ENCODE measurements at places on chromosomes 13 and 19.

DNA sequence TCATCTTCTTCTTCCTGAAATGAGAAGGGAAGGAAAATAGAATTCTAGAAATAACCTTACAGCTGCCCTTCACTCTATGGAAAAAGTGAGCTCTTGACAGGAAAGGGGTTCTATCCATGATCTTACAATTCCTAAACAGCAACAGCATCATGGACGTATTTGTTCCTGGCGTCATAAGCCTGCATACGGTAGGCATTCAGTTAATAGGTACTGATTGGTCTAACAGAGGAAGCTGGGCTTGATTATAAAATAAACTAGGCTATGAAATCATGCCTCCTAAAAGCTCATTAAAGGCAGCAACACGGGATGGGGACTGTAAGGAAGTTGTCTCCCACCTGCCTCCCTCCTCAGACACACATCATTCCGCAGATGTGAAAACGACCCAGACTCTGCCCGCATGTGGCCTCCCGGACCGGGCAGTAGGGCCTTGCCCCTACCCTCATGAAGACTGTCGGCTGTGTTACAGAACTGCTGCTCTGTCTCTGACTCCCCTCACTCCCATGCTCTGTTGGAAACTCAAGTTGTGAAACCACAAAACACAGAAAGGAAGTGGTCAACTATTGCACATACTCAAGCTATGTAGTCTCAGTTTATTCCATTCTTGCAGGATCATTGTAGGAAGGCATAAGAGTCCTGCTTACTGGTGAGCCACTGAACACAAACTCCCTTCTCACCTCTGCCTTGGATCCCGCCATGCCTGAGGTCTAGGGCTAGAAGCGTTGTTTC is 129.8 kb downstream of the DLEU7 start:
- peak; percentile 96 for DNase-seq

DNA sequence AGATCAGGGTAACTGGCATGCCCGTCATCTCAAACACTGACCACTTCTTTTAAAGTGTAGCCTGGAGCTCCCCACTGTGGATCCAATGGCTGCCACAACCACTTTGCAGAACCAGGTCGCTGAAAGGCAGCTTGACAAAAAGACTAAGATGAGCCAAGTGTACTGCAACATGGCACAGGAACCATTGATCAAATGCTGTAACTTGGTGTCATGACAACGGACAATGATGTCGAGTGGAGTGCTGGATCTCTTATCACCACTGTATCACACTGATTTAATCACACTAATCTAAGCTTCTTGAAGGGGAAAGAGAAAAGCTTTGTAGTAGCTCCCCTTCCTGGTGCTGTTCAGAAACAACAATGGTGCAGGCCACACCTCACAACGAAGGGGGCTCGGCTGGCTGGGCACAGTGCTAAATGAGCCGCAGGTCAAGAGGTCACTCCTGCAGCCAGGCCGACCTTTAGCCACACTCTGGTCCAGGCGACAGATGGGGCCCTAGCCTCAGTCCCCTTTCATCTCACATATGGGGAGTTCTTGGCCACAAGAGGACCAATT is 2.2 kb upstream of the TNFRSF19 start:
- DNase-seq, result no peak

DNA sequence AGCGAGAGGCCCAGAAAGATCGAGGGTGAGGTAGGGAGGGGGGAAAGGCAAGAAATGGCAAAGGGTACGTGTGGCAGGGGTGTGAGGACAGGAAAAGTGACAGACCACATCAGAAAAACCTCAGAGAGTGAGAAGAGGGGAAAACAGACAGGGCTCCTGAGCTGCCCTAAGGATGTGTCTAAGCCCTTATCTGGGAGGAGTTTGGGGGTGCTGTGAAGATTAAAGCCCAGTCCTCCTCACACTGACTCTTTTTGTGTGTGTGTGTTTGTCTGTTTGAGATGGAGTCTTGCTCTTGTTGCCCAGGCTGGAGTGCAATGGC is 703 bp upstream of the PTH2 start:
- no peak for DNase-seq

DNA sequence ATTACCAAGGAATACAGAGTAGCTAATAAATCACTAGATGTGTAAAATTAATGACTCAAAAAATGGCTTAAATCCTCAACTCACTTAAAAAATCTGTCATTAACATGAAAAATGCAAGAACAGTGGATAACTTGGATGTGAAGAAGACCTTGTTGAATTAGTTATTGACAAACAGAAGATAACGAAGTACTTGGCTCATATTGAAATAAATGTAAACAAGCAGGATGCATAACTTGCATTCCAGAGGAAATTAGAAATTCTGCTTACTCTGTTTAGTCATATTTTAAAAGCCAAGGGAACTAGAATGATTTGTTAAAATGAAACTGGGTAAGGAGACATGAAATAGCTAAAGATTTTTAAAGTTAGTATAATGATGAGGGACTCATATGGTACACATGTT is 1812.2 kb downstream of the PCDH9 start:
- no peak for DNase-seq

DNA sequence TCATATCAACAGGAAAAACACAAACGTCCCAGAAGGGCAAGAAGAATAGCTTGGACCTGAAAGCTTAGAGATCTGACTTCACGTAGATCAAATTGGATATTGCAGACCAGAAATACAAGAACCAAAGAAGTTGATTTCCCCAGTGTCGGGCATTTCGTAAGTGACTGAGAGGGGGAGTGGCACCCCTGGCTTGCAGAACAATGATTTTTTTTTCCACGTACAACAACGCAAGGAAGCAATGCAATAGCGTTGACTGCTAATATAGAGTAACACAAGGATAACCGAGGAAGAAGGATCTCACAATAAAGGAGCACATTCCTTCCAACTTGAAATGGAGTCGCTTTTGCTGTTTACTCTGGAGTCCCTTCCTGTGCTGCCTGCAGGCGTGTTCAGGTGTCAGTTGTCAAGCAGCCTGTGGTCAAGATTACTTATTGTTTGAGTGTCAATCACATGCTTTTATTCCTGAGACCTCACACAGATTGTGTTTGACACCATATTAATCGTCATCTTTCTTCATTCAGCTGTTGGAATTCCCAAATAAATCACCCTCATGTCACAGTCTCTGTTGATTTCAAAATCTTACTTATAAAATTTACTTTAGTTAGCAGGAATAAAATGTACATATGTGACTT is 139.4 kb downstream of the FREM2 start:
- DNase-seq, result no peak

GRCh38 chr13:51728275-51728673 is 75.7 kb downstream of the DHRS12 start:
- no peak for DNase-seq

- DNase-seq, result no peak
Measured at GRCh38 chr13:49046519-49046918, 70.8 kb downstream of the FNDC3A start.

DNA sequence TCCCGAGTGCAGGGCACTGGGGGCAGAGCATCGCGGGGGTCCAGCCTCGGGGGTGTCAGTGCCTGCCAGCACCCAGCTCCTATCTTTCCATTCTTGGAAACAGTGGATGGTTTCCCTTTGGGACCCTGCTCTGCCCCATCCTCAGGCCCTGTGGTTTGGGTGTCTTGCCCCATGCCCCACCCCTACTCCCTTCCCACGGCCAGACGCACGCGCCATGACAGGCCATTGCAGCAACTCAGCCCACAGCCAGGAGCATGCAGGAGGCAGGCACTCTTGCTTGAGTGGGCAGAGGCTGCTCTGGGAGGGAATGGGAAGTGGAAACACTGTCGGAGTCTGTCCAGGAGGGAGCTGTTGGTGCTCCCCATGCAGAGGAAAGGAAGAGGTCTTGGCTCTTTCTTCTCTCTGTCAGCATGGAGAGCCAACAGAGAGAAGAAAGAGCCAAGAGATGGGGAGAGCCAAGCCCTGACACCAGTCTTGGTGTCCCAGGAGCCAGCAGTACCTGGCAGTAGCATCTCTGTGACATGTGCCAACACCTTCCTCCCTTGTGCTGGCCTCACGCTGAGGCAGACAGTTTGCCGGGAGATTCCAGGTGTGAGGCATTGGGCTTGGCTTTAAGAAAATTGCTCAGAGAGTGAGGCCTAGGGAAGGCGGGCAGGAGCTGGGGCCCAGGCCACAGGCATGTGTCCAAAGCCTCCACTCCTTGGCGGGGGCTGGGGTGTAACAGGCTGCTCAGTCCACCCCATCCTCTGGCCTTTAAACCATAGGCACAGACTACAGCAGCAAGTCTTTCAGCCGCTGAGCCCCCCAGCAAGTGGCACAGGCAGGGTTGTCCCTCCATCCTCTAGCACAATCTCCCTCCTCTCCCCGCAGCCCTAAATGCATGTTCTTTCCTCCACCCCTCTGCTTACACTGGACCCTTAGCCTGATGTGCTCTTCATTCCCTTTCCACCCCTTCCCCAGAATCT is 86.7 kb upstream of the UQCRFS1 start:
- no peak for DNase-seq

GRCh38 chr19:36149673-36150406 is 2.4 kb downstream of the COX7A1 start:
- no peak for DNase-seq

DNA sequence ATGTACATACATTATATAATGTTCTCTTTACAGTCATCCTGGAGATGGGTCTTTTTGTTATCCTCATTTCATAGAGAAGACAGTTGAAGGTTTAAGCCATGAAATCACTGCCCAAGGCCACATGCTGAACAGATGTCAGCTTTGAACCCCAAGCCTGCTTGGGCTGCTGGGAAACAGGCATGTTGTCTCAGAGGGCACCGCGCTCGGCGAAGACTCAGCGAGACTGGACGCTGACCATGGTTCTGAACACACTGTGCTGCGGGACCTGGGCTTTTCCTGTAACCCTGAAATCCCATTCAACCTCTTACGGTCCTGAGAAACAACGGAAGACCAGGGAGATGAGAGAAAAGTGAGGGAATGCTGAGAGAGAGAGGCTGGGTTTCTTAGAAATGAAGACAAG is 27.3 kb downstream of the LRFN3 start:
- DNase-seq, result peak; percentile 67

DNA sequence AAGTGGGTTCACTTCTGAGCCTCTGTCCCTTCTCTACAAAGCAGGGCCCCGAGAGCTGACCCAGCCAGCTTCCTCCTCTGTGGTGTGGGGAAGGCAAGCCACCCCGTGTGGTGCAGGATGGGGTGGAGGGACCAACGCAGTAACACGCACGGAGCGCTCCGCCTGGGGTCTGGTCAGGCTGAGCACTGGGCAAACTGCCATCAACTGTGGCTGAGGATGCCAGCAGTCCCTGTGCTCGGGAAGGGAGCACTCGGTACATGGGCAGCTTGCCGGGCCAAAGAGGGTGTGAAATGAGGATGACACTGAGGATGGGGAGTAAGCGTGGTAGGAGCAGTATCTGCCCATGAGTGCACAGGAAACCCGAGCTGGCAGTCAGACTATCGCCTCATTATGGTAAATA is 7.6 kb upstream of the GMIP start:
- DNase-seq, result no peak

- no peak for DNase-seq
Measured at GRCh38 chr13:110407531-110407930, 100.4 kb downstream of the COL4A2 start.

GRCh38 chr19:14366529-14366928 is 14.7 kb upstream of the ADGRE5 start:
- peak; percentile 70 for DNase-seq

- no peak for DNase-seq
Measured at GRCh38 chr13:75197803-75198202, 284.2 kb downstream of the TBC1D4 start.

GRCh38 chr13:27915301-27916207 is 4.2 kb upstream of the PDX1 start:
- no peak for DNase-seq

DNA sequence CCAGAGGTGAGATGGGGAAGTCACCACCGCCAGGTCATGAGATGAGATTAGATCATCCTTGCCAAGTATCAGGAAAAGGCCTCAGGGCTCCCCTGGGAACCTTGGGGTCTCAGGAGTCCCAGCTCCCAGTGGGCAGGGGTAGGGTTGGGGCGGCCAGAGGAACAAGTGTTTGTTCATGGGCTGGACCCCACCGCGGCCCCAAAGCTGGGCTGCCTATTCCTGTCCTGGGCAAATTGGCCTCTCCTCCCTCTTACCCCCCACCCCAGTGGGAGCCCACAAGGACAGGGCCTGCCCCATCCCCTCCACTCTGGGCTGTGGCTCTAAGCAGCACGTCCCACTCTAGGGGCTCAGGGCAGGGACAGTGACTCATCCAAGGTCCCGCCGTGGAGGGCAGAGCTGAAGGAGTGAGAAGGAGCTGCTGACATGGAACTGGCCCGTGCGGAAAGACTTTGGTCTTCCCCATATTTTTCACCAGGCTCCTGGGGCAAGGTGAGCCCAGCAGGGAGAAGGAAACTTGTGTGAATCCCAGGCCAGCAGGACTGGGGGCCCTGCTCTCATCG is 4.0 kb upstream of the HCN2 start:
- no peak for DNase-seq

- no peak for DNase-seq
Measured at GRCh38 chr13:43407023-43407581, 379.7 kb downstream of the ENOX1 start.

GRCh38 chr13:105147461-105147860 is 1388.0 kb downstream of the EFNB2 start:
- DNase-seq, result no peak

DNA sequence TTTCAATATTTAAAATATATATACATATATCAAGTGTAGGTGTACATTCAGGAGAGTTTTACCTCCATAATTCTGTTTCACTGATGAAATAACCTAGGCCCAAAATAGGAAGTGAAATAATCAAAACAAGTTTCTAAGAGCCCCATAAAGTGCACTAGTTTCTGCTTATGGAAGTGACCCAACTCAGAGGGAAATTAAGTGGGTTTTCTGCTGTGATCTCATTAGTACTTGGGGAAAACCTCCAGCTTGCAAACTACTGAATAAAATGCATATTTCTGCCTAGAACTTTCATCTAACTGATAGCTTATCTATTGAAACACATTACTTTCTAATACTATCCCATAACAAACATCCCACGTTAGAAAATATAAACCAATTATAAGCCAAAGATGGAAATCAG is 45.4 kb upstream of the MIR17HG start:
- no peak for DNase-seq

- no peak for DNase-seq
Measured at GRCh38 chr19:1079566-1080111, 12.7 kb downstream of the ARHGAP45 start.

- DNase-seq, result no peak
Measured at GRCh38 chr19:44794610-44795009, 14.3 kb upstream of the BCAM start.

DNA sequence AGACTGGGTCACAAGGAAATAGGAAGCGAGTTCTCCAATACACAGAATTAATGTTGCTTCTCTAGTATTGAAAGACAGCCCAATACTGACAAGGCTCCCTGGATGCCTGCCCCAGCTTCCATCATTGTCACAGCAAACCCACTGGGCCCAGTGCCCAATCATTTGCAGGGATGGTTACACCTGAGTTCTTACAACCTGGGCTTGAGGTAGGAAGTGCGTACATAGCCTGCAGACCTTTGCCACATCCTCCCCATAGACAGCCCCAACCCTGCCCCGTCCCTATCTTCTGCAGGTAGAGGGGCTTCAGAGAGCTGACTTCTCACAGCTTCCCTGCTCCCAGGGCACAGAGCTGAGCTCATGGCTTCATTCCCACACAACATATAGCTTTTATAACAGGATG is 108.1 kb upstream of the UBL3 start:
- DNase-seq, result no peak

GRCh38 chr19:19214159-19214490 is 2.4 kb downstream of the NCAN start:
- DNase-seq, result no peak

All from Kasumi-1 (cell line).